Activated CD4-positive, alpha-beta memory T cell treated with anti-CD3 and anti-CD28 coated beads for 36 hours (primary cell): ENCODE measurements at places on chromosomes 7 and 10.
A peak's percentile ranks its signal among the peaks of the same experiment; 100 is the strongest.

GRCh38 chr10:57341294-57341693 is 926.4 kb downstream of the IPMK start:
- DNase-seq = no peak

GRCh38 chr10:74032900-74033655 is 35.2 kb downstream of the VCL start:
- no peak for DNase-seq

GRCh38 chr7:30750683-30751650 is 968 bp upstream of the INMT start:
- DNase-seq = no peak

DNA sequence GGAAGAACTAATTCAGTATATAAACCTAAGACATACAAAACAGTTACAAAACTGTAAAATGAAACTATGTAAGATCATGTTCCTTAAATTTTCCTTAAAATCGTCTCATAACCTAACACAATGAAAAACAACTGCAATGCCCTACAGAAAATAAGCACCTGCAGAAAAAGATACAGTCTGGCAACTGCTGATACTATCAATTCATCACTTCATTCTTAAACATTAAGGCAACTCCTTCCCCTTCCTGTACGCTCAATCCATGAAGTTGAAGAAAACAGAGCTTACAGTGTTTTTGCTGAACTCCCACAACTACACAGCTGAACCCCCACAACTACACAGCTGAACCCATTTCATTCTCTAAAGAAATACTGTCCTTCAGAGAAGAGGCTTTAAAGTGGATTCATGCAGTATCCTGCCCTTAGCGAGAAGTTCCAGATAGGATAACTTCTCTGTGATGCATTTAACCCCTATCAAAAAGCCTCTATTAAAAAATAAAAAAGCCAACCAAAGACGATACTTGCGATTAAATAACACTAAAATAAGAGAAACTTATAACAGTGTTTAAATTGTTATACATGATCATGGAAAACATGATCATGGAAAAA is 50.0 kb downstream of the JMJD1C start:
- DNase-seq = no peak

- peak; percentile 93 for DNase-seq
Measured at GRCh38 chr7:27740449-27741086, 606 bp downstream of the TAX1BP1 start.

DNA sequence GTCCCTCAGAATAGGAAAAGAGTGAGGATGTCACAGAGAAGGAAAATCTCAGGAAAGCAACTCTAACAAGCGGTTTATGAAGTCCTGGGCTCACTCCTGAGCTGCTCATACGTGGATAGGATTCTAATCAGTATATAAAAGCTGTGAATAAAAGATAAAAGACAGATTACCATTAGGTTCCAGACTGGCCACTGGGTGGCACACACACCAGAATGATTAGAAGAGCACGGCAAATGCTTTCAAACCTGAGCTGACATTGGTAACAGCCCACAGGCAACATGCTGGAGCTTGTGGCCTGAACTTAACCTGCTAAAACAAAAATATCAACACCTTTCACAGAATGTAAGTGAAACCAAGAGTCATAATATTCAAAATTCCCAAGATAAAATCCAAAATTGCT is 370.8 kb downstream of the GRID1 start:
- peak; percentile 33 for DNase-seq

GRCh38 chr7:16061011-16061410 is 360.3 kb downstream of the CRPPA start:
- no peak for DNase-seq

GRCh38 chr7:100190048-100190711 is 12.5 kb downstream of the STAG3 start:
- DNase-seq = no peak

GRCh38 chr7:90595801-90596670 is at the start of gene CDK14:
Gene CDK14 (plus strand): TSS chr7:90596321. CDS start chr7:90596628, 307 bp downstream.
- peak; percentile 60 for DNase-seq
